ENCODE measurements at places on chromosomes 1 and 21. TPM values are rescaled to one million over a fixed set of nuclear protein-coding genes. Genes with fewer than 3 reads are reported as not detected.
A peak's percentile ranks its signal among the peaks of the same experiment; 100 is the strongest.

LDLRAD1 gene
- not detected for total RNA-seq

- no peak for DNase-seq
These were observed 108.1 kb upstream of the HAO2 start for GRCh38 chr1:119260506-119260905.

GRCh38 chr1:98854137-98854536 lies 150.5 kb downstream of the PLPPR5 start:
- no peak for DNase-seq

DNA sequence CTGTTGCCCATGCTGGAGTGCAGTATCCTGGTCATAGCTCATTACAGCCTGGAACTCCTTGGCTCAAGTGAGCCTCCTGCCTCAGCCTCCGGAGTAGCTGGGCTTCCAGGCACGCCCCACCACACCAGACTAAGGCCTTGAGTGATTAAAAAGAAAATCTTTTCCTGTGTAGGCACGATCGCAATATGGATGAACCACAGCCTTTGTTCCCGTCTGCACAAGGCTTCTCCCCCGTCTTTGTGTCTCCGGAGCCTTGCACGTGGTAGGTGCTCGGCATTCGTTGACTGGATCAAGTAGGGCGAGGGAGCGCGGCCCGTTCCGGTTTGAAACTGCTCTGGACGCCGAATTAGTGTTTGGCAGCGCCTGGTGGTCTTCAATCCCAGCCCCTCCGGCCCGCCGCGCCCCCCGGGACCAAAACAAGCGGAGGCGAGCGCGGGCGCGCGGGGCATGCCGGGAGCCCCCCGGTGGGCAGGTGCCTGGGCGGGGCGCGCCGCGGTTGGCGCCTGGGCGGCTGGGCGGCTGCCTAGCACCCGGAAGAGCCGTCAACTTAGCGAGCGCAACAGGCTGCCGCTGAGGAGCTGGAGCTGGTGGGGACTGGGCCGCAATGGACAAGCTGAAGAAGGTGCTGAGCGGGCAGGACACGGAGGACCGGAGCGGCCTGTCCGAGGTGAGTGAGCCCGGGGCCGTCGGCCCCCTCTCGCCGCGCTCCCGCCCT lies at the start of gene SFT2D2:
TSS of gene SFT2D2 (plus strand) at position 529 of the 715 bp plus-strand sequence. CDS start at position 605, 76 bp downstream.
- peak; percentile 94 for DNase-seq

GRCh38 chr1:32307324-32307723 lies 15.4 kb downstream of the HDAC1 start:
- no peak for DNase-seq

DNA sequence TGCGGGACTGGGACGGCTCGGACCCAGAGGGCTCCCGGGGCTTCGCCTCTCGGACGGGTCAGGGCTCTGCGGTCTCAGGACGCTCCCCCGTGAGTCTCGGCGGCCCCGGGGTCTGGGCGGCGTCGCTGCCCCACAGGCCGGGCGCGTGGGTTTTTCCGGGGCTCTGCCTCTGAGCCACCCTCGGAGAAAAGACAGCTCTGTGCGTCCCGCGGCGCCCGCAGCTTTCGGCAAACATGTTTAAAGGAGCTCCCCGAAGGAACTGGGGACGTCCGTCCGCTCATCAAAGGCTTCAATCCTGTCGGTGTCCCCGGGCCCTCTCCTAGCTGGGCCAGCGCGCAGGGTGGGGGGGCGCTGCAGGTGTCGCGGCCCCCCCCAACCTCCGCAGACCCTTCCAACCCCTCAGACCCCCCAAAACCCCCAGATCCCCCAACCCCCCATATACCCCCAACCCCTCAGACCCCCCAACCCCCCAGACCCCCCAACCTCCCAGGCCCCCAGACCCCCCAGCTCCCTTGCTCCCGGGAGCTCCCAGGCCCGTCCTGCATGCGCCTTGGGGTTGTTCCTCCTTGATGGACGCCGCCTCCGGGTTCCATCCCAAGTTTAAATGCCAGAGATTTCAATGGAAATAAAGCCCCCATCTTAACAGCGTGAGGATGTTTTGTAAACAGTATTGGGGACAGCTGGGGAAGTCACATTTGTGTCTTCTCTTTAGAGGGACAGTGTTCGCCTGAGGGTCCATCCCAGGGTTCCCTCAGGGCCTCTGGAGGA lies 996 bp upstream of the C1orf159 start:
- peak; percentile 51 for DNase-seq
